ENCODE measurements at places on chromosomes 5 and 9.

GRCh38 chr5:17129093-17129849 is 88.2 kb upstream of the BASP1 start:
- DNase-seq, result no peak

DNA sequence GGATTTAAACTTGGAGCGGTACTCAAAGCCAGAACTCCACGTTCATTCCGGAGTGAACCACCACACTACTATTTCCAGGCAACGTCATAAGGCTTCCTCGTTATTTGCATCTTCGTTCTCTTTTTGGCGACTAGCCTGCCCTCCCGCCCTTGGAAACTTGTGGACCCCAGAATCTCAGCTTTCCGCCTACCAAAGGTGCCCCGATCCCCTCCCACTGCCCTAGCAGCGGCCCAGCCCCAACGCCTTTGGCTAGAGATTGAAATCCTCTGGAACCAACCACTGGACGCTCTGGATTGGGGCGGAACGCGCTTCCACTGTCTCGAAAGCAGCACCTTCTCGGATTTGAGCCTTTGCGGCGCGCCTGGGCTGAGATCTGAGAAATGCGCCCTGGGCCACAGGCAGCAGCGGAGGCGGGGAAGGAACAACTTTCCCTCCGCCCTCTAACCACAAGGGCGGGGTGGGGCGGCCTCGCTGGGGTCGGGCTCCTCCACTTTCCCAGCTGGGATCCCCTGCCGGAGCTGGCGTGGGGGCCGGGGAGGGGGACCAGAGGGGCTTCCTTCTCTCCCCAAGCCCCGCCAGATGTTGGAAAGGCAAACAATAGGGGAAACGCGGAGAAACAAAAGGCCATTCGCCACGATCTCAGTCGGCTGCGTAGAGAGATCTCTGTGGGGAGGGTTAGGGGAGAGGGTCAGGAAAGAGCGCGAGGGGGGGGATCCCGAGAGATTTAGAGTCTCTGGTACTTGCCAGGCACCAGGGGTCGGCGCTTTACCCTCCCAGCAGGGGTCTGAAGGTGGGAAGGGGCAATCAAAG is 1.3 kb downstream of the MOB3B start:
- peak; percentile 63 for DNase-seq

GRCh38 chr9:18074041-18074440 is 399.9 kb upstream of the ADAMTSL1 start:
- DNase-seq, result no peak

- no peak for DNase-seq
Measured at GRCh38 chr5:6321078-6321477, 57.3 kb downstream of the MED10 start.

DNA sequence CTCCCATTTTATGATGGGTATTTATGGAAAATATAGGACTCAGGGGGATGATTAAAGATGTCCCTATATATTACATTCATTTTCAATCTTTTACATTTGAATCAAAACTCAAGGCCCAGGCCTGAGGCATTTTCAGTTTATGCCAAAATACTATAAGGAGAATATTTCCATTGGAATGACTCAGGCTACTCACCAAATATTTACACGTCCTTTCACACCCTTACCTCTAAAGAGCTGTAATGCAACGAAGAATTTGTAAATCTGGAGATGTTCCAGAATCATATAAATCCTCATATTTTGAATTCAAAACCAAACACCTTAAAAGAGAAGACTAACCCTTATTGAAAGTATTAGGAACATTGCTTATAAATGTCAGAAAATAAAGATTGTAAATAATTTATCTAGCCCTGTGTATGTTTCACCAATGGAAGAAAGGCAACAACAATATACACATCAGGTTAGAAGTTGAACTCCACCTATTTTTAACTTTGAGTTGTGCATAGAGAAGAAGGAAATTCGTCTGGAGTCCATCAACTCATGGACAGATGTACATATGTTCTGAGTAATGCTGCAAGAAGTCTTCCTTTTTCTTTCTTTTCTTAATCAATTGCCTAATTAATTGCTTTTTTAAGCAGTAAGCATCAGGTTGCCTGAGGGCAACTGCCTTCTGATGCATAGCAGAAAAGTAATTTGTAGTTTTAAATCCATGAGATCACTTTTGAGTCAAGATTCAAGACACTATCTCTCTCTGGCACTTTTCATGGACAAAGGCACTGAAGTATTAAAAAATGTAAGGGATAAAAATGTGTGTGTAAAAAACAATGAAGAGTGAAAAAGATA is 579.3 kb upstream of the RGMB start:
- DNase-seq, result no peak

- DNase-seq, result no peak
Measured at GRCh38 chr9:31023847-31024246, 1360.6 kb upstream of the ACO1 start.

DNA sequence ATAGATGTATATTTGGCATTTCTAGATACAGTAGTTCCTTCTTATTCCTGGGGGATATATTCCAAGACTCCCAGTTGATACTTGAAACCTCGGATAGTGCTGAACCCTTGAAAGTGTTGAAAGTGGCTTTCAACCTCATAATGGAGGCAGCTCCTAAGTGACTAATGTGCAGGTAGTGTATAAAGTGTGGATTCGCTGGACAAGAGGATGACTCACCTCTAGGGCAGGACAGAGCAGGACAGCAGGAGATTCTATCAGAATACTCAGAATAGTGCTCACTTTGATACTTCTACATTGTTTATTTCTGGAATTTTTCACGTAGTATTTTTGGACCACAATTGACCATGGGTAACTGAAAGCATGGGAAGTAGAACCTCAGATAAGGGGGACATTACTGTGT is 1138.9 kb upstream of the WWC1 start:
- no peak for DNase-seq

DNA sequence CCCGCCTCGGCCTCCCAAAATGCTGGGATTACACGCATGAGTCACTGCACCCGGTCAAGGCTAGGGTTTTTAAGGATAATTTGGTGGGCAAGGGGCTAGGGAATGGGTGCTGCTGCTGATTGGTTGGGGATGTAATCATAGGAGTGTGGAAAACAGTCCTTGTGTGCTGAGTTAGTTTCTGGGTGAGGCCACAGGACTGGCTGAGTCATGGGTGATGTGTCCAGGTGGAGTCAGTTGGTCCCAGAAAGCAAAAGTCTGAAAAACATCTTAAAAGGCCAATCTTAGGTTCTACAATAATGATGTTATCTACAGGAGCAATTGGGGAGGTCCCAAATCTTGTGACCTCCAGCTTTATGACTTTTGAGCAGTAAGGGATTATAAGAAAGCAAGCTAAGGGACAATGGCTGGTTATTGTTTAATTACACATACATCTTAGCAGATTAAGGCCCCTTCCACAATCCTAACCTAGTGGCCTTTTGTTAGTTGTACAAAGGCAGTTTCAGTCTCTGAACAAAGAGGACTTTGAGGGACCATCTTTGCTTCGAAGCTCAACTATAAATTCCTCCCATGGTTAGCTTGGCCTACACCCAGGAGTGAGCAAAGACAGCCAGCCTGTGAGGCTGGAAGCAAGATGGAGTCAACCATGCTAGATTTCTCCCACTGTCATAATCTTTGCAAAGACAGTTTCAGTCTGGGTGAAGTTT is 5.5 kb upstream of the AOPEP start:
- no peak for DNase-seq

- DNase-seq, result no peak
Measured at GRCh38 chr9:126016579-126017290, 269.6 kb downstream of the PBX3 start.
